ENCODE measurements at places on chromosomes 3 and 15. TPM values are rescaled to one million over a fixed set of nuclear protein-coding genes. Genes with fewer than 3 reads are reported as not detected.

The PLCD1 gene
- total RNA-seq, result 45.4 TPM

The GNAI2 gene
- 435 TPM for total RNA-seq

The GPR149 gene
- not detected for total RNA-seq

The RAB6B gene
- total RNA-seq, result 0.40 TPM

The LARP6 gene
- total RNA-seq, result not detected

The MKRN3 gene
- total RNA-seq, result 3.0 TPM

The CIAO2A gene
- total RNA-seq, result 61.5 TPM

The PIERCE2 gene
- not detected for total RNA-seq

The AMIGO3 gene
- 0.61 TPM for total RNA-seq

The TMC3 gene
- total RNA-seq, result not detected

The LRRC15 gene
- total RNA-seq, result not detected

The KNSTRN gene
- 47.0 TPM for total RNA-seq

The STAB1 gene
- total RNA-seq, result 10.5 TPM

The FETUB gene
- not detected for total RNA-seq

The AKAP13 gene
- total RNA-seq, result 220 TPM

The FHIT gene
- 3.7 TPM for total RNA-seq

The RASL12 gene
- total RNA-seq, result not detected

The ATP13A5 gene
- not detected for total RNA-seq

The CLSTN2 gene
- total RNA-seq, result not detected

The DUOX2 gene
- not detected for total RNA-seq

The ALG1L2 gene
- 2.7 TPM for total RNA-seq

The WNT7A gene
- 1.5 TPM for total RNA-seq

The LMAN1L gene
- 0.37 TPM for total RNA-seq

The TGM4 gene
- total RNA-seq, result not detected

The NRG4 gene
- total RNA-seq, result not detected

The ZNF660 gene
- 2.0 TPM for total RNA-seq

The RAMAC gene
- total RNA-seq, result 24.4 TPM

The TRANK1 gene
- 99.6 TPM for total RNA-seq

The CFAP161 gene
- total RNA-seq, result not detected

The RLBP1 gene
- total RNA-seq, result not detected

The GPR176 gene
- 0.09 TPM for total RNA-seq

The SLC2A2 gene
- total RNA-seq, result not detected

The BFSP2 gene
- not detected for total RNA-seq

The RFT1 gene
- total RNA-seq, result 32.2 TPM

The WWTR1 gene
- 0.79 TPM for total RNA-seq

The APBA2 gene
- total RNA-seq, result 65.1 TPM

The THAP10 gene
- not detected for total RNA-seq

The PRSS50 gene
- total RNA-seq, result not detected

The GPR171 gene
- total RNA-seq, result 142 TPM

The ROPN1 gene
- not detected for total RNA-seq

The SYNM gene
- total RNA-seq, result 4.5 TPM

The ADAMTSL3 gene
- not detected for total RNA-seq

The FMN1 gene
- total RNA-seq, result 0.08 TPM

The SAMMSON gene
- not detected for total RNA-seq

Measured in activated naive CD8-positive, alpha-beta T cell treated with anti-CD3 and anti-CD28 coated beads, Interleukin-2, amount 10 ng/mL, durations not matched to agents 7 days and 5 days (primary cell).